GM13976 (cell line): ENCODE measurements at places on chromosomes 3 and 15.

- no peak for DNase-seq
Measured at GRCh38 chr3:26708501-26708900, 85.9 kb downstream of the LRRC3B start.

DNA sequence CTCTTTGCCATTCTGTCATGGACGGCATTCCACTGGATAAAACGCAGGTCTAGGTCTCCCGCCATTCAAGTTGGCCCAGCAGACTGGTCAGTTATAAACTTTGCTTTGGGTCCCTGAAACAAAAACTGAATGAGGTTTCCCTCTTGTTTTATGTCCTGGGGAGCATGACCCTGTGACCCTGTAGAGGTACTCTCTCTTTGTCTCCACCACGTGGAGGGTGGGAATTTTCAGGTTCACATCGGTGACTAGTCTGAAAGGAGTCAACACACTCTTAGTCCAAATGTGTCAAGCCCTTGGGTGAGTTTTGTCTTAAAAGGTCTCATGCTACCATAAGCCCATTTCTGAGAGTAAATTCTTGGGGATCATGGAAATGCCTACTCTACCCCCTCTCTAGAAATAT is 139.9 kb downstream of the PLCH1 start:
- no peak for DNase-seq

DNA sequence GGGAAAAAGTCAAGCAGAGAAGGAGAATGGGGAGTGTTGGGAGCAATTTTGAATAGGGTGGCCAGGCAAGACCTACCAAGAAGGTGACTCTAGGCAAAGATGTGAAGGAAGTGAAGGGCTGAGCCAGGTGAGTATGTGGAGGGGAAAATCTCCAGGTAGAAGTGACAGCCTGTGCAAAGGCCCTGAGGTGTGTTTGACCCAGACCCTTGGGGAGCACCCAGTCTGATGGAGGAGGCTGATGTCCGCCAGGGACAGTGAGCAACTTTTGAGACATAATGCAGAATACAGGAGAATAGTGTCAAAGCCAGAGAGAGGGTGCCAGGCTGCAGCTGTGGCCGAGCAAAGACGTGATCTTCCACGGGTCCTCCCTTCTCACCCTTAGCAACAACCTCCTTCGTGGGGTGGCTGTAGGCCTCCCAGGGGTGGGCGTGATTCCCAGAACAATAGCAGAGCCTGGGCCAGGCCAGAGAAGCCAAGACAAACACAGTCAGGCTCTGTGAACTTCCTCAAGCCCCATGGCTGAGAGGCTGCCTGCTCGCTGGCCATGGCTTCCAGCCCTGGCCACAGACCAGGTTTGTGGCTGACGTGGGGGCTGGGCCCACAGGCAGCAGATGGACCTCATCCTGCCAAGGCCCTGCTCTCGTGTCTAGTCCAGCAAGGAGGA is 58.1 kb downstream of the SLC6A6 start:
- no peak for DNase-seq

- no peak for DNase-seq
Measured at GRCh38 chr3:95711789-95712188, 1102.6 kb upstream of the EPHA6 start.

- DNase-seq: no peak
Measured at GRCh38 chr3:14082108-14082657, 42.5 kb downstream of the CHCHD4 start.

GRCh38 chr3:8070011-8070410 is 431.6 kb upstream of the LMCD1 start:
- no peak for DNase-seq

GRCh38 chr3:179897231-179897630 is 139.5 kb downstream of the PEX5L start:
- DNase-seq: no peak

GRCh38 chr3:95151590-95151989 is 1088.7 kb downstream of the NSUN3 start:
- DNase-seq: no peak

DNA sequence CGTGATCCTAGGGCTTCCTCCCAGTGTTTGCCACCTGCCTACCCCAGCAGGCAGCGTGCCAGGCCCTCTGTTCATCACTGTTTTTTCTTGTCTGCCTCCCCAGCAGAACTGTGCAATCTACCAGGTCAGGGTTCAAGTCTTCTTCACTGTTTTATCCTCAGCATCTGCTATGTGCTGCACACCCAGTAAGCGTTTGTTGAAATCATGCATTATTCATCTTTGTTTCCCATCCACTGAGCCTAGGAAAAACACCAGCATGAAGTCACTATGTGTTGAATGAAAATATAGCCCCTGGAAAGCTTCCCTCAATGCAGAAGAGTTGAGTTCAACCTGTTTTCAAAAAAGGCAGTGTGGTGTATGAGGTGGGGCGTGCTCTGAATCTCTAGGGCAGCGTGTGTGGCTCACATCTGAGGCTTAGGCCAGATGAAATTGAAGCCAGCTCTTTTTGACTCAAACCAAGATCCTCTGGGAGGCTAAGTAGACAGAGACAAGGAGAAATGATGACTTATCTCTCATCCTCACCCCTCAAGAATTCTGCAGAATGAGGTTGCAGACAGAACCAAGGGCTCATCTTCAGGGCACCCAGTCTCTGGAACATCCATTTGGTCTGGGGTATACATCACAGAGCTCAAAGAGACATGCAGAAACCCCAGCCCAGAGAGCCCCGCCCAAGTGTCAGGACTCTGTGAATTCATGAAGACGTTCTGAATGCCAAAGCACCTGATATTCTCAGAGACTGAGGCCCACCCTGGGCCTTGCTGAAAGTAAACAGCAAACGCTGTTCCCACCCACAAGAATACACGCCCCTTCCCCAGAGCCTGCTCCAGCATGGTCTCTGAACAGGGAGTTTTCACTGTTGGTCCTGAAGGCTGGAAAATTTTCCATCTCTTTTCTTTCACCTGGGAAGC is 5.7 kb upstream of the CAV3 start:
- DNase-seq: no peak

DNA sequence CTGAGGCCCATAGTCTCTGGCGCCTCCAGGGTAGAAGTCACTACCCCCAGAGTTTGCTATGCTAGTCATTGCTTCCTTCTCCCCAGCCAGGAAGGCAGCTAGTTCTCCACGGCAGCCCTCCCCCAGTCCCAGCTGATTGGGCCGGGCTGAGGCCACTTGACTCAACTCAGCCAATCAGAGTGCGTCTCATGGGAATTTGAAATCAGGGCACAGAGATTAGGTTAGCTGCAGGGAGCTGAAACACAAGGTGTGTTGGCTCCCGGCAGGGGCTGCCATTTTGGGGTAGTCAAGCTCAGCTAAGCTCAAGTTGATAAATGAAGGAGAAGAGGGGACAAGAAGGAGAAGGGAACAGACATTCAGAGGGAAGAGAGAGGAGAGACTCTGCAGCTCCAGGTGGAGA is 32.8 kb downstream of the LINGO1 start:
- DNase-seq: no peak

DNA sequence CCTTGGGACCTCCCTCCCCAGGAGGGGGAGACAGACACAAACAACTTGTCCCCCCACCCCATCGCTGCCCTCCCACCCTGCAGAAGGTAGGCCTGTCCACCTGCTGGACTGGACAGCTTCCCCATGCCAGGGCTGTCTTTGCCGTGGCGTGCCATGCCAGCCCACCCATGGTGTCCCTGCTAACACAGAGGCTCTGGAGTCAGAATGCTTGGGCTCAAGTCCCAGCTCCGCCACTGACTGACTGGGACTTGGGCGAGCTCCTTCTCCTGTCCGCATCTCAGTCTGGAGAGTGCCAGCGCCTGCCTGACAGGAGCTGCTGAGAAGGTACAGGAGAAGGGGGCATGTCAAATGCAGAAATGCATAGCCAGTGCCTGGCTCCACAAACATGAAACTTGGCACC is 23.9 kb downstream of the WNT7A start:
- no peak for DNase-seq

- DNase-seq: no peak
Measured at GRCh38 chr3:41417574-41417973, 218.3 kb downstream of the CTNNB1 start.

DNA sequence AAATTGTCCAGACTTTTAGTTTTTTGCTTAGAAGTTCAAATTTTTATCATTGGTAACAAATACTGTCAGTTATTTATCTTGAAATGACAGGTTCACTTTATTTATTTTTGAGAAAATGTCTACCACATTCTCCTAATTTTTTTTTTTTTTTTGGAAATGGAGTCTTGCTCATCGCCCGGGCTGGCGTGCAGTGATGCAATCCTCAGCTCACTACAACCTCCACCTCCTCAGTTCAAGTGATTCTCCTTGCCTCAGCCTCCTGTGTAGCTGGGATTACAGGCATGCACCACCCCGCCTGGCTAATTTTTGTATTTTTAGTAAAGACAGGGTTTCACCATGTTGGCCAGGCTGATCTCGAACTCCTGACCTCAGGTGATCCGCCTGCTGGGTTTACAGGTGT is 16.1 kb upstream of the EBLN2 start:
- DNase-seq: no peak

GRCh38 chr3:143963946-143964345 is 7.7 kb upstream of the DIPK2A start:
- no peak for DNase-seq

DNA sequence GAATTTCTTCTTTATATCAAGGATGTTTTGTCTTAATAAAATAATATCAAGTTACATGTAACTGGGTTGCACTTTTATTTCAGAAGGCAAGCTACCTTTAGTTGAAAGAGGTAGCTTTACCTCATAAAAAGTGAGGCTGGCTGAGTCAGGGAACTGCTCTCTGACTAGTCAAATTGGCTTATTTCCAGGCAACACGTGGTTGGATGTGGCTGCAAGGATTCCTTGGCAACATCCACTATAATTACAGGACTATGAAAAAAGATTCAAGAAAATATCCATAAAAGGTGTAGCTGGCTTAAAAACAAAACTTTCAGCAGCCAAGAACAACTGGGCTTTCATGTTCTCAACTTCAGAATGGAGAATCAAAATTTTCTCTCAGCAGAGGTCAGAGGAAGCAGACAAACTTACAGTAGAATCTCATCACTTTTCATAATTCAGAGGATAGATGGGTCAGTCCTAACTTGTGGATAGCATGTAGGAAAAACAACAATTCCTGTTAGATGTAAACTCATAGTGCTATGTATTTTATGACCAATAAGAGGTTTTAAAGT is 779.1 kb downstream of the MECOM start:
- DNase-seq: no peak

DNA sequence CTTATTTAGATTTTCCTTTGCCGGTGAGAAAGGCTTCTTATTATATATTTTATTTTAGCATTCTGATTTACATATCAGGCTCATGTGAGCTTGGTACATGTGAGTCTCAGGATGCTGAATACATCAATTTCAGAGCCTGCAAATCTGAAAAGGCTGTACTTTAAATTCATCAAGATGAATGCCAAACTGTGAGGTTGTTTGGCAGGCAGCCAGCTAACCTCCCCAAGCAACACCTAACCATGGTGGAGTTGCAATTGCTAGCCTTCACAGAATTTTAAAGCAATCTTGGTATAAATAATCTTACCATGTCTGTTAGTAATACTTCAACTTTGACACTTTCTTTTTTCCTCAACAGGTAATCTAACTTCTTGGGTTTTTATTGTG is 252.5 kb downstream of the CDIN1 start:
- no peak for DNase-seq

- no peak for DNase-seq
Measured at GRCh38 chr3:53704363-53704725, 141.9 kb downstream of the CHDH start.

GRCh38 chr15:68962465-68962864 is 32.1 kb downstream of the SPESP1 start:
- DNase-seq: no peak

DNA sequence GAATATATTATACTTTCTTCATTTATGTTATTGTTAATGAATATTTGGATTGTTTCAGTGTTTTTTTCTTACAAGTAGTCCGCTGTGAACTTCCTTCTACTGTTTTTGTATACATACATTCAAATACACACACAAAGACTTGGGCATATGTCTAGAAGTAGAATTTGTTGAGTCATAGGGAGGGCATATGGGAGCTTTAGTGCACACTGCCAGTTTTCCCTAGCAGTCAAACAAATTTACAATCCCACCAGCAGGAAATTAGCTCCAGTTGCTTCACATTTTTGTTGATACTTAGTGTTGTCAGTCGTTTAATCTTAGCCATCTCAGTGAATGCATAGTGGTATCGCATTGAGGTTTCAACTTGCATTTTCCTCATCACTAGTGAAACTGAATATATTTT is 492.3 kb downstream of the DIPK2A start:
- DNase-seq: no peak

GRCh38 chr3:141998669-141999290 is 122.3 kb downstream of the ATP1B3 start:
- no peak for DNase-seq

GRCh38 chr3:146884296-146884695 is 279.1 kb upstream of the PLSCR5 start:
- DNase-seq: no peak

GRCh38 chr3:113070681-113071113 is 79.9 kb downstream of the GTPBP8 start:
- DNase-seq: no peak
